Immature natural killer cell (primary cell): ENCODE measurements at places on chromosomes 6 and 20. TPM values are rescaled to one million over a fixed set of nuclear protein-coding genes. Genes with fewer than 3 reads are reported as not detected.
A peak's percentile ranks its signal among the peaks of the same experiment; 100 is the strongest.

DNA sequence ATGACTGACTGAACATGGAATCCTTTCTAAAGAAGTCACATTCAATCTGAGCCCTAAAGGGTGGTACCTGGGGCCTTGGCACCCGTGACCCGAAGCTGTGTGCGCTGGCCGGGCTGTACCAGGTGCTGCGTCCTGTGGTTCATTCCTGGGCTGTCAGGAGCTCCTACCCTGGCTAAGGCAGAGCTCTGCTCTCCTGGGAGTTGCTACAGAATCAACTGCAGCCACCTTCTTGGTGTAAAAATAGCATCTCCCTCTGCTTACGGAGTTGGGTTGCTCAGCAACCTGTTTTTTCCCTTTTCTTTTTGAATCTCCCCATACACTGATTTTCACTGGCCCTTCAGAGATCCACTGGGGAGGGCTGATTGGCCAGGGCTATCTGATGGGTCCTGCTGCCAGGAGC lies 236.6 kb upstream of the PDE10A start:
- H3K27ac ChIP-seq: no peak overlapping the region
- H3K4me1 ChIP-seq: no peaks in the 10 kb centered on the region
- no peak for DNase-seq
- no peaks in the 10 kb centered on the region for H3K36me3 ChIP-seq
- peaks cover 4% of the 10 kb centered on the region for H3K27me3 ChIP-seq

GRCh38 chr6:46677314-46677654 lies 10.4 kb upstream of the TDRD6 start:
- no peaks in the 10 kb centered on the region for H3K27me3 ChIP-seq
- no peaks in the 10 kb centered on the region for H3K4me1 ChIP-seq
- no peak overlapping the region for H3K27ac ChIP-seq
- H3K36me3 ChIP-seq: no peaks in the 10 kb centered on the region
- DNase-seq: no peak

- peaks cover 2% of the 10 kb centered on the region for H3K27me3 ChIP-seq
- H3K4me3 ChIP-seq: no peak overlapping the region
- H3K4me1 ChIP-seq: no peaks in the 10 kb centered on the region
- H3K36me3 ChIP-seq: peaks cover 21% of the 10 kb centered on the region
Observed at GRCh38 chr20:25285091-25285647, 37.3 kb downstream of the PYGB start.

- H3K27me3 ChIP-seq: no peaks in the 10 kb centered on the region
- peak overlapping the region; percentile 69 for H3K27ac ChIP-seq
- peaks cover 96% of the 10 kb centered on the region for H3K4me1 ChIP-seq
- peaks cover 3% of the 10 kb centered on the region for H3K36me3 ChIP-seq
Observed at GRCh38 chr6:144364782-144365181, 79.6 kb downstream of the UTRN start.

GRCh38 chr20:532530-532929 lies 11.1 kb downstream of the CSNK2A1 start:
- H3K27me3 ChIP-seq: no peaks in the 10 kb centered on the region
- no peak overlapping the region for H3K4me3 ChIP-seq
- DNase-seq: no peak

Gene FAM217A
- polyA plus RNA-seq: 0.16 TPM
